NCI-H2081 treated with DMSO at 0.1 percent for 48 hours (cell line): ENCODE measurements at places on chromosomes 2 and 18.

DNA sequence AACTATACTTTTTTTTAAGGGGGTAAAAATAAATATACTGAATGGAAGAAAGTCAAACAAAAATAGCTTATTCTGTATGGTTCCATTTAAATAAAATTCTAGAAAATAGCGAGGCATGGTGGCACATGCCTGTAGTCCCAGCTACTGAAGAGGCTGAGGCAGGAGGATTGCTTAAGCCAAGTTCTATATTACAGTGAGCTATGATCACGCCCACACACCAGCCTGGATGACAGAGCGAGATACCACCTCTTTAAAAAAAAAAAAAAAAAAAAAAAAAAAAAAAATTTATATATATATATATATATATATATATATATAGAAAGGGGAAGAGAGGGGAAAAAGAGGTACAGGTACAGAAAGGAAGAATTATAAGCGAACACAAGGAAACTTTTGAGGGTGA, 77.7 kb downstream of the MEMO1 start:
- no peak for DNase-seq

- DNase-seq, result no peak
Observed at GRCh38 chr2:28750316-28751251, 1.0 kb upstream of the PPP1CB start.

DNA sequence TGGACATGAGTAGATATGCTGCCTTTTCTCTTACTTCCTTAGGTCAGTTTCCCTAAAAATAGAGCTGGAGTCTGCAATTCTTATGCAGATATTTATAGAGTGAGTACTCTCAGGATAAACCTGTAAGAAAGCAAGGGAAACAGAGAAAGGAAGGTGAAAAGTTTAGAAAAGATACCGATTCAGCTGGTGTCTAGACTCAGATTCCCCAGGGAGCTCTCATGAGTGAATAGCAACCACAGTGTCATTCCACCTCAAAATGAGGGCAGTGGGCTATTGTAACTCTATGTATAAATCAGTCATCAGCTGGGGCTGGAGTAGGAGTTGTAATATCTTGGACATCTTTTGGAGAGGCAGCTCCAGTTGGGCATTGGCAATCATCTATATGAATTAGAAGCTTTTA, 1485.1 kb upstream of the TMEFF2 start:
- no peak for DNase-seq

DNA sequence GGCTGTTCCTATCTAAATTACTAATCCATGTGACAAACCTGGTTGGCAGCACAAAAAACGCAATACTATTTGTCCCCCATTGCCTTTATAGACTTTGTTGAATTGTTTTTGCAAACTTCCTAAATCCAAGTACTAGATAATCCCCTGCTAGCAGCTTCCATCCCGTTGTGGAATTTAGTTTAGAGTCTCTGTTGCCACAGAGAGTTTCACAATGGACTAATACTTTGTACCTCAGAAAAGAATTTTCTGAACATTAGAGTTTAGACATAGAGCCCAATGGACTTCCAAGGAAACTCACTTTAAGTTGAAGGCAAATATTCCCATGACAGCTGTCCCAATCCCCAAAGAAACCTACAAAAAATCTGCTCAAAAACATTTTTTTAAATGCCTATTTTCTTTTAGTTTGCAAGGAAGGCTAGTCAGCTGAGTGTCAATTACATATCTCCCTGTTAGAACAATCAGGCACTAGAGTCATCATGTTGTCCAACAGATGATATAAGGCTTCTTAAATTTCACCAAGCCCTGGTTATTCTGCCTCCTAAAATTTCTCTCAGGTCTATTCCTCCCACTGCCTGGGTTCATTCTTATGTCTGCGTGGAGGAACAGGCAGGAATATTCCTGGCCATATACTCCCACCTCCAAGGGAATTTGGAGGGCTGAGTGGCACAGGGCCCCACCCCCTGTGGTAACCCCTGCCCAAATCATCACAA, 27.2 kb downstream of the RNF152 start:
- no peak for DNase-seq

- no peak for DNase-seq
Observed at GRCh38 chr2:229412686-229413085, 141.6 kb upstream of the PID1 start.

GRCh38 chr2:101197814-101198213, 46.6 kb upstream of the TBC1D8 start:
- no peak for DNase-seq

DNA sequence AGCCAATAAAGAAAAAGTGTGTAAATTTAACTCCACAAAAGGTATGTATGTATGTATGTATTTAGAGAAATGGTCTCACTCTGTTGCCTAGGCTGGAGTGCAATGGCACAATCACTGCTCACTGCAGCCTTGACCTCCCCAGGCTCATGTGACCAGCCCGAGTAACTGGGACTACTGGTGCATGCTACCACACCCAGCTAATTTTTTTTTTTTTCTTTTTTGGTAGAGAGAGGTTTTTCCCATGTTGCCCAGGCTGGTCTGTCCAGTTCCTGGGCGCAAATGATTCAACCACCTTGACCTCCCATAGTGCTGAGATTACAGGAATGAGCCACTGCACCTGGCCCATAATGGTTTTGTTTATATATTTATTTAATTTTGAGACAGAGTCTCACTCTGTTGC, 67.1 kb downstream of the CERKL start:
- DNase-seq, result no peak

- no peak for DNase-seq
Observed at GRCh38 chr2:229054311-229054710, 216.8 kb downstream of the PID1 start.

DNA sequence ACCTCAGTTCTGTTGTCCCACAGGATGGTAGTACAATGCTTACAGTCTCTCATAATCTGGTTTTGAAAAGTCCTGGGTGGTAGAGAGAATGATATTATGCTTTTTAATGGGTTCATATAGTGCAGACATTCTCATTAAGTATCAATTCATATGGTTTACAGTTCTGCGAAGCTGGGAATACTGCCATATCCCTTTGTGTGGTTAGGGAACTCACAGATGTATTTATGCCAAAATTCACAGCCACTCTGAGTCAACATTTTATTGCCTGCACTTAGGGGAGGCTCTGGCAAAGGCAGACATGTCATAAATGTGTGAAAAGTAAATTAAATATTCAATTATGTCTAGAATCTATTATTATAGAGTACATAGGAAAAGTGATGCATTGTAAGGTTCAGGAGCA, 808.2 kb downstream of the SUCLG1 start:
- DNase-seq, result peak; percentile 81

GRCh38 chr2:72864500-72864899, 22.7 kb upstream of the SPR start:
- DNase-seq, result no peak

GRCh38 chr2:174535757-174536703, 49.2 kb upstream of the GPR155 start:
- peak; percentile 31 for DNase-seq

DNA sequence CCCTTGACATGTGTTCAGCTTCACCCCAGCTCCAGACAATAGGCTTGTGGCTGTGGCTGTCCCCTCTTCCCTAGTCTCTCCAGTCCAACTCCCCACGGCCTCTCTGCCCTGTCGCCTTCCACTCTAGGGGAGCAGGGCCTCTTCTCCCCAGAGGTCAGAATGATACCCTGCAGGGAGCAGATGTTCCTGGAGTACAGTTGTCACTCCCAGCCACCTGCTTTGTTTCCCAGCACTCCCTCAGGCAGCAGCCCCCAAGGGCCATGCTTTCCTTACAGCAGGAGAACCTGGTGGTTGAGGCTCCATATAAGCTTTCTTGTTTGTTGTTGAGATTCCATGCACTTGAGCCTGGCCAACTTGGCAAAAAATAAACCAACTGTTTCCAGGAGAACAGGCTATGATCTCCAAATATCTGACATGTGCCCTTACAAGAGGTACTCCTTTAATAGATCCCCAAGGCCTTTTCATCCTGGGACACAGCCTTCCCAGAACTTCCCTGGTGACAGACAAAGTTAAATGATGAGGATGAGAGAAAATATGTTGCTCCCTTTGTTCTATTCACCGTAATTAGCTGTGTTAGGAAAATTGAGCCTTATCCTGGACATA, 45.1 kb downstream of the DPYSL5 start:
- DNase-seq, result no peak
